Stimulated activated CD4-positive, alpha-beta T cell treated with anti-CD3 and anti-CD28 coated beads, Interleukin-15, amount 100 ng/mL, for 48 hours (primary cell): ENCODE measurements at places on chromosomes 12 and 14.

GRCh38 chr12:6927379-6928021 is at the start of gene ATN1:
Gene ATN1, plus strand, starts transcription at chr12:6927959. Its CDS starts 6,043 bp downstream, at chr12:6934002.
- DNase-seq, result no peak

DNA sequence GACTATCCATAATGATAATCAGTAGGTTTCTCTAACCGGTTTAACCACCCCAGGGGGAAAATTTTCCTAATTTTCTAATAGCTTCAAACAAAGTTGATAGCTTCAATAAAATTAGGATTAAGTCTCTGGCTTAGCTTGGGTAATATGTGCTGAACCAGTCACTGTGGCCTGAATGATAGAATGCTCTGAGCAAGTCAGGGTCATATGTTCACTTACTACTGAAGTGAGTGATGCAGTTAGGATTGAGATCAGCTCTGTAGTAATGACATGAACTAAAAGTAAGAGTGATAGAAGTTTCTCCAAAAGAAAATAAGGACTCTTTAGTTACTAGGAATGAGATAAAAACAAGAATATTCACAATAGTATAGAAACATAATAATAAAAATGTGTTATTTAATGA is 32.6 kb downstream of the ETNK1 start:
- DNase-seq, result no peak

GRCh38 chr14:94320243-94320642 is 2.9 kb downstream of the SERPINA6 start:
- no peak for DNase-seq

DNA sequence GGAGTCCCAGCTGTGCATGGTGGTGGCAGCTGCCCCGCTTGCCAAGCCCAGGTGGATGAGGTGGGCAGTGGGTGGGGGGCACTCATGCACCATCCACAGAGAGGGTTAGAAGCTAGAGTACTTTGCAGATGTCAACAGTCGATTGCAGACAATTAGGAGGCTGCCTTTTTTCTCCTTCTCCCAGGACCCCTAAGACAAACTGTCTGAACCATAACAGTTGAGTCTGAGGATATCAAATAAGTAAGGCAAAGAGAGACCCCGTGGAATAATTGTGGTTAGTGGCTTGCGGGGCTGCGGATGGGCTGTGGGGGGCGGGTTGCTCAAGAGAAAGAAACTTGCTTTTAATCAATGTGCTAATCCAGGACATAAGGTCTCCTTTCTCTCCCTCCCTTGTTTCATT is 926.2 kb downstream of the VRK1 start:
- DNase-seq, result no peak

- DNase-seq, result no peak
These were observed 69.2 kb upstream of the OSBPL8 start for GRCh38 chr12:76628745-76629144.

GRCh38 chr12:62252576-62252975 is 7.6 kb upstream of the USP15 start:
- DNase-seq, result no peak

DNA sequence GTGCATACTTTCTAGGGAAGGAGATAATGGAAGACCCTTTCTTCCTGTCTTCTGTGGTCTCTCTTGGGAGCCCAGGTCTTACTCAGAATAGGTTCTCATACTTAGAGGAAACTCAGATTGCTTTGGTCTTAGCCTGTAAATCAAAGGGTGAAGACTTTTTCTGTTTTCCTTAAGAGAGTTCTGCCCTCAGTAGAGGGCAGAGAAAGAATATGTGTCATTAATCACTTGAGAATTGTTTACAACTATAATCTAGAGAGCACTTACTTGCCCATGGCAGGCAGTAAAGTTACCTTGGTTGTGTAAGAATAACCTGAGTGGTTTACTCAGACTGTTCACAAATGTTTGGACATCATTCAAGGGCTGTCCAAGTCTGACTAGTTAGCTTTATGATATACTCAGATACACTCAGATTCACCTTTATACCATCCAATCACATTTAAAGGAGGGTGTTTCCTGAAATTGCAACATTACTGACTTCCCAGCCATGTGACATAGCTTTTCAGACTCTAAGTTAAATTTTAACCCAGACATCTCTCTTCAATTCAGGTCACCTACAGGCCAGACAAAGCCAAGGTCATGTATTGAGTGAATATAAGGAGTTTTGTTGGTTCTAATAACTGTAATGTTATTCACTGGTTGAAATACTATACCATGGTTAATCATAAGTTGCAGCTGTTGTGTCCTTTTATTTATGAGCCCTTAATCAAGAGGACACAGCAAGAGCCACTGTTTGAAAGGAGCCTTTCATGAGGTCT is 372.2 kb downstream of the RAD51B start:
- DNase-seq, result no peak

DNA sequence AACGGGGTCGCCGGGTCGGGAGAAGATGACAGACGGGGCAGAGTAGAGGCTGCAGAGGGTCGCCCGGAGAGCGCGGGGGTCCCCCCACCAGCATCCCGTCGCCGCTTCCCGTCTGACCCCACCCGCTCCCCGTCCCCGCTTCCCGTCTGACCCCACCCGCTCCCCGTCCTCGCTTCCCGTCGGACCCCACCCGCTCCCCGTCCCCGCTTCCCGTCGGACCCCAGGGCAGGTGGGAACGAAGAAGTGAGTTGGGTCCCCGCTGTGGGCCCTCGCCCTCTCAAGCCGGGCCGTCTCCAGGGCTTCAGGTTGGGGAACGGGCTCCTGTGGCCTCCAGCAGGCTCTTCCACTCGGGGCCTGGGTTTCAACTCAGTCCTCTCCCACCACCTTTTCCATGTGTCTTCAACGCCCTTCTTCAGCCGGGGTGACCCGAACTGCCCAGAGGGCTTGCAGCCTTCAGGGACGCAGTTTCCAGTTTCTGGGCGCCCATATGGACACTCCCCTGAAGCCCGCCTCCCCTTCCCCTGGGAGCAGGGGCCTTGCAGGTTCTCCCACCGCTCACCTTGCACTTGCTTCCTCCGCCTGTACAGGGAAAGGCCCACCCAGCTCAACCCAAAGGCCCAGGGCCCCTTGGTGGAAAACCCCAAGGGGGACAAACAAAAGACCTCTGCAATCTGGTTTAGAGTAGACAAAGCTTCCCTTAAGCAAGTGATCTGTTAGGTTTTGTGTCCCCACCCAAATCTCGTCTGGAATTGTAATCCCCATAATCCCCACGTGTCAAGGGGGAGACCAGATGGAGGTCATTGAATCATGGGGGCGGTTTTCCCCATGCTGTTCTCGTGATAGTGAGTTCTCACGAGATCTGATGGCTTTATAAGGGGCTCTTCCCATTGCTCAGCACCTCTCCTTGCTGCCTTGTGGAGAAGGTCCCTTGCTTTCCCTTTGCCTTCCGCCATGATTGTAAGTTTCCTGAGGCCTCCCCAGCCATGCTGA is 66.5 kb downstream of the TNFAIP2 start:
- DNase-seq, result no peak

GRCh38 chr14:66483322-66483721 is 2.8 kb upstream of the CCDC196 start:
- DNase-seq, result no peak

DNA sequence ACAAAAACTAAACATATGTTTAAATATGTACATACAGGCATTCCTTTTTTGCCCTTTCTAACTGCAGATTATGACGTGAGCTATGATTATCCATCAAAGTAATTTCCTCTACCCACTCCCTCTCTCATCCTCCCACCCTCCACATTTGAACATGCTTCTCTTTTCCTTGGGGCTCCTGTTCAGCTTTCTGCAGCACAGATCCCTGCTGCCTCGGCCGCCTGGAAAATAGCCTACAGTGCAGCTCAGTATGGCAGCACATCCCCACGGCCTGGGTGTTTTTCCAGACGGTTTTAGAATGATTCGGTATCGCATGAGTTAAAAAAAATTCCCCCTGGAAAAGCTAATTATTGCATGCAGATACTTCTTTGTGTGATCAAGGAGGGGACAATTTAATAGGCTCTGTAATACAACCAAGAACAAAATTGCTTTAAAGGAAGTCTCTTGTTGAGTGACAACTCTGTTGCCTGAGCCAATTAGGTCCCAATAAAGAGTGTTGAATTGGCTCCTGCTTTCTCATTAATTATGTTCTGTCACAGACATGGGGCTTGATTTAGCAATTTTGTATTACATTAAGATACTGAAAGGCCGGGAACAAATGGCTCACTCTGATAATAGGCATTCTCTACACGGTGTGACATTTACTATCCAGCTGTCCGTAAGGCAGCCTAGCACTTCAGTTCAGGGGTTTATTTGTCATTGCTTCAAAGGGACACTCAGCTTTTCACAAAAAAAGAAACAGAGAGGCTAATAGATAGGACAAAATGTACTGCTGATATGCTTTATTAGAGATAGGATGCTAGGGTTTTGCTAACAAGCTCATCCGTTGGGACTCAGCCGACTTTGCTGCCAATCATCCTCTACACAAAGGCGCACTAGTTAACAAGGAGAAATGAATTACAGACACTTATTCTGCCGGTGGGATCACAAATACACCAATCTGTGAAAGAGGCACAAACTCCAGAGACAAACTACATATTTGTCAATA is 285.8 kb upstream of the G2E3 start:
- no peak for DNase-seq

GRCh38 chr12:123278101-123278627 is 6.5 kb upstream of the CDK2AP1 start:
- no peak for DNase-seq

DNA sequence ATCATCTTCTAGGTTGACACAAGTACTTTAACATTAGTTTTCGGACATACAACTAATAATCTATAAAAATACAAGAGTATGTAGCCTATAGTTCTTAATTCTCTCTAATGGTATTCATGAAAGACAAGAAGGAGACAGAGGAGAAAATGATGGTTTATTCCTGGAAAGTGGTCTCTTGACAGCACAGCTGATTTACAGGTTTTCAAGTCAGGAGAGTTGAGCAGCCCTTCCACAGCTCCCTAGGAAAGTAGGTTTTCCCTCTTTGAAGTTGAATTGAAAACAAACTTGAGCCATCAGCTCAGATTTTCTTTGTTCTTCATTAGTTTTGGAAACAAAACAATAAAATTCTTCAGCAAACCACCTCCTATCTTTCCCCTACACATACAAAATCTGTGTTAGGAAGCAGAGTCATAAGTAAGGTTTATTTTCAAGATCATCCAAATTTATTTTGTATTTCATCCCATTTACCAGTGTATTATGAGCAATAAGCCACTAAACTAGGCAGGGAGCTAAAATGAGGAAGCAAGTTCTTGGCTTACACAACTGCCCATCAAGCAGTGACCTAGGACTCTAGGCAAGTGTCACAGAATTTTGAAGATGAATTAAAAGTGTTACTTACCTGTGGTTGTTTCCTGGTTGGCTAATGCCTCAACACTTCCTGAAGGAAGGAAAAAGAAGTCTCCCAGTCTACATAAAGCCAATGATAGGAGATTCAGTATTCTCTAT is 357.0 kb downstream of the BCAT1 start:
- DNase-seq, result no peak

- no peak for DNase-seq
These were observed 90.8 kb downstream of the DICER1 start for GRCh38 chr14:95066427-95066986.

GRCh38 chr14:80705241-80705980 is 236.1 kb downstream of the CEP128 start:
- DNase-seq, result no peak

- DNase-seq, result no peak
These were observed 77.4 kb downstream of the AACS start for GRCh38 chr12:125142601-125143000.

DNA sequence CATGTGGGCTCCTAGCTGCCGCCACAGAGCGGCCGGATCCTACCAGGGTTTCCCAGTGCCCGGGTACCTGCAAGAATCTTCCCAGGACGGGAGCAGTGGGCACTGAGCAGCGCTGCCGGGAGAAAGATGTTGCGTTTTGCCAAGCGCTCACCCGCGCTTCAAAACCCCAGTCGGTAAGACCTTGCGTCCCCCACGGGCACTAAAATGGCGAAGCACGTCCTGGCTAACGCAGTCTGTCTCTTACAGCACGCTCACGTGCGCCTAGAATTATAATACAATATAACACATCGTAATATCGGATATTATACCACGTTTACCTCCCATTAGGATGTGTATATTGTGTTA is 35.1 kb upstream of the TBX5 start:
- no peak for DNase-seq

DNA sequence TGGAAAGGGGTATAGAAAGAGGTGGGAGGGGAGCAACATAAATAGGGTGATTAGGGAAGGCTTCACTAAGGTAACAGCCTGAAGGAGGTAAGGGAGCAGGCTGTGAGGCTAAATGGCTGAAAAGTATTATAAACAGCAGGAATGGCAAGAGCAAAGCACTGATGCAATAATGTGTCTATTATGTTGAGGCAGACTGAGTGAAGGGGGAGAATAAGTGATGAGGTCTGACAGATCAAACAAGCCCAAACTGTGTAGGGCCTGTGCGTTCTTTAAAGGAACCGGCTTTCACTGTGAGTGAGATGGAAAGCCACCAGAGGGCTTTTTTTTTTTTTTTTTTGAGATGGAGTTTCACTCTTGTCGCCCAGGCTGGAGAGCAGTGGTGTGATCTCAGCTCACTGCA is 6.7 kb upstream of the VCPKMT start:
- no peak for DNase-seq

- no peak for DNase-seq
These were observed 31.6 kb downstream of the SPTLC2 start for GRCh38 chr14:77584809-77585208.
